ENCODE measurements at places on chromosomes 3 and 15.

- DNase-seq: no peak
Measured at GRCh38 chr15:40354408-40355171, 3.4 kb upstream of the DISP2 start.

- DNase-seq: no peak
Measured at GRCh38 chr15:70563561-70564095, 199.7 kb downstream of the UACA start.

GRCh38 chr15:79948095-79948695 is 22.8 kb downstream of the BCL2A1 start:
- no peak for DNase-seq

DNA sequence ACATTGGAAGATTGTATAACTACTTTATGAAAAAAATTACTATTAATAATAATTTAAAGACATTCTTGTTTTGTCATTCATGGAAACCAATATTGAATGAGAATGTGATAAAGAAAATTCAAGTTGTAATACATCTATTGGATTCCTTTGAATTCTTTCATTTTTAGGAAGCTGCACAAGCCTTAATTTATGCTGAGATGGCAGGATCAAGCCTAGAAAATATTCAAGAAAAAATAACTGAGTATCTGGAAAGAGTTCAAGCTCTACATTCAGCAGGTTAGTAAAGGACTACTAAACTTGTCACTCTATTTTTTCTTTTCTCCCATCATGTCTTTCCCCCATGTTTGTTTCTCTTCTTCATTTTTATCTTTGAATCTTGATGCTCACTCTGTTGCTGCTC is 5.9 kb downstream of the CAPN7 start:
- DNase-seq: no peak

DNA sequence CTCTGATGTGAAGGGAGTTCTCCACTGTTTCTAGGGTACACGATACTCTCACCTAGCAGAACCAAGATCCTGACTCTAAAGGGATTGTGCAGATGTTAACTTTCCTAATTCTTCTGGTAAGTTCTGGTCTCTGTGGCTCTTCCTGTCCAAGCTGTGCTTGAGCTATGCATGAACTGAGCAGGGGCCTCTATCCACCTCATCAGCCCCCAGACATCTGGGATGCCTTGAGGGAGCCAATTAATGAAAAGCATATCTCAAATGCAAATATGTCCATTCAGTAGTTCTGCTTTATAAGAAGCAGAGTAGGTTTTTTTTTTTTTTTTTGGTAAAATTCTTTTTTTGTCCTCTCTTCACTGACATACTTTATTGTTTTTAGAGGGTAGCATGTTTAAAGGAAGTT is 89.6 kb downstream of the POLR2M start:
- DNase-seq: no peak

DNA sequence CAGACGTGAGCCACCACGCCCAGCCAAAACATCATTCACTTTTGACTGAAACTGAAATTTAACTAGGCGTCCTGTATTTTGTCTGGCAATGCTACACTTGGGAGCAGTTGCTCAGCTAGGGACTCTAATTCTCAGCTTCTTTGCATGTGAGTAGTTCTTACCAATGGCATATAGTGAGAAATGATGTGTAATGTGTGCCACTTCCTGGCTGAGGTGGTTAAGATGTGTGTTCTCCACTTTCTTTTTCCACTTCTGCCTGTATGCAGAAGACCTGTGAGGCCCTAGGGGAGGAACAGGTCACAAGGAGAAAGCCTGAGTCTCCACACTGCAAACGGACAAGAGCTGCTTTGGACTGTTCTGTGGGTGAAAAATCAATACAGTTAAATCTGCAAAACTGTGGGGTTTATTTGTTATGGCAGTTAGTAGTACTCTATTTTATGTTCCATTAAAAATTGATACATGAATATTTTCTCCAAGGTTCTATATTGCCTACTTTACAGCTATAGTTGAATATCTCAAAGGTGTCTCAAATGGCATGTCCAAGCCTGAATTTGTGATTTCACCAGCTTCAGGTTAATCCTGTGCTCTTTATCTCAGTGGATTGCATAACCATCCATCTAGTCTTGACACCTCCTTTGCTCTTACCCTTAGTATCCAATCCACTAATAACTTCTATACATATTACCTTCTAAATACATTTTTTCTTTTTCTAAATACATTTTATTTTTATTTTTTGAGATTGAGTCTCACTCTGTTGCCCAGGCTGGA is 59.3 kb downstream of the NR1D2 start:
- no peak for DNase-seq

- DNase-seq: no peak
Measured at GRCh38 chr3:61805510-61806080, 244.2 kb downstream of the PTPRG start.
